Frontal cortex (tissue), 4 donors: ENCODE measurements at places on chromosomes 12 and 14.

GRCh38 chr14:20706657-20707355 lies 18.2 kb downstream of the ANG start:
- no peak for DNase-seq

DNA sequence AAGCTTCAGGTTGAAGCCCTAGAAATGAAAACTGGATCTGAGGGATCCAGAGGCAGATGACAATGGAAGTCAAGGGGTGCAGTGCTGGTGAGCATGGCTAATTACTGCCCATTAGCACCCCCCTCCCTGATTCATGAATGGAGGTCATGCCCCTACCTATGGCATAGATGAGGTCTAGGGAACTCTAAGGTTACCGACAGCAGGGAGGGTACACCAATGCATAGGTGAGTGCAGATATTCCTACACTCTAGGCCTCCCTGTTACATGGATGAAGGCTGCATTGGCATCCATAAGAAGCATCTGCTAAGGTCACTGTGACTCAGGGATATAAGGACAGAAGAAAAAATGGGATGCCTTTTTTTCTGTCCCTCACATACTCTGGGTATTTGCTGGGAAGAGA lies 147.3 kb downstream of the CCDC59 start:
- DNase-seq = no peak

DNA sequence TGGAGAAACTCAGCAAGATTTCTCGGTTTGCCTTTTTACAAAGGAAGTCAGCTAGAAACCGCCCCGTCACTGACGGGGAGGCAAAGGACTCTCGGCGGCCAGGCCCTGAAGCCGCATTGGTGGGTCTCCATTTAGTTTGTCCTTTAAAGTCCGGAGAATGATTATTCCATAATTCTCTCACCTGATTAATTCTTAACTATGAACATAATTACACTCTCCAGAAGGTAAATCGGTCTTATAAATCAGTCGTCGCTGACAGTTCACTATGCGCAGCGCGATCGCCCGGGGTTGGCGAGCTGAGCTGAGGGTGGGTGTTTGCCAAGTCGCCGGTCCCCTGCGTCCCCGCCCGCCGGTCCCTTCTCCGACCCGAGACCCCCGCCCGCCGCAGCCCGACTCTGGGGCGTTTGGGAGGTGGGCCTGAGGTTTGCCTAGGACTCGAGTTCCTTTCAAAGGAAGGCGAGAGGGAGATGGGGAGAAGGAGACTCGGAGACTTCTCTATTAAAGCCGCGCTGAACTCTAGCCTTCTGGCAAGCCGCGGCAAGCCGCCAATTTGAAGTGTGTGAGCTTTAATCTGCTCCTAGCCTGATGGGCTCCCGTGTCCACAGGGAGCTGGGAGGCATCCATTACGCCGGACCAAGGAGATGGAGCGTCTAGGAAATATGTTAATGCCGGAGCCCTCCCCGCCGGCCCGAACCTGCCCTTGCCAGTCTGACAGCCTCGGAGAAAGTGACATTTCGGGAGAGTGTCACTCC lies 392.9 kb downstream of the NOVA1 start:
- peak; percentile 22 for DNase-seq

- peak; percentile 59 for DNase-seq
These were observed 2.7 kb downstream of the CMTM5 start for GRCh38 chr14:23379366-23380196.

DNA sequence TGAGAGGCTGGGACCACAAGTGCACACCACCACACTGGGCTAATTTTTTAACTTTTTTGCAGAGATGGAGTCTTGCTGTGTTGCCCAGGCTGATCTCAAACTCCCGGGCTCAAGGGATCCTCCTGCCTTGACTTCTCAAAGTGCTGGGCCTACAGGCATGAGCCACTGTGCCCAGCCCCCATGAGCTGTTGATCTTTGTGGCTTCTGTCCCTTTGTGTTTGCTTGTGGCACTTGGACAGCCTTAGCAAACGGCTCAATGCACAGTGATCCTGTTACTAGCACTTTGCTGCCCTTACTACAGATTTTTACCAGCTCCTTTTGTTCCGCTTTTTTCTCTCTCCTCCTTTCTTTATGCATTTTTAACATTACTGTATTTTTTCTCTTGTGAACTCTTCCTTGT lies 25.3 kb upstream of the EVL start:
- DNase-seq = no peak

- DNase-seq = peak; percentile 52
These were observed 300.0 kb downstream of the AEBP2 start for GRCh38 chr12:19739195-19739776.

DNA sequence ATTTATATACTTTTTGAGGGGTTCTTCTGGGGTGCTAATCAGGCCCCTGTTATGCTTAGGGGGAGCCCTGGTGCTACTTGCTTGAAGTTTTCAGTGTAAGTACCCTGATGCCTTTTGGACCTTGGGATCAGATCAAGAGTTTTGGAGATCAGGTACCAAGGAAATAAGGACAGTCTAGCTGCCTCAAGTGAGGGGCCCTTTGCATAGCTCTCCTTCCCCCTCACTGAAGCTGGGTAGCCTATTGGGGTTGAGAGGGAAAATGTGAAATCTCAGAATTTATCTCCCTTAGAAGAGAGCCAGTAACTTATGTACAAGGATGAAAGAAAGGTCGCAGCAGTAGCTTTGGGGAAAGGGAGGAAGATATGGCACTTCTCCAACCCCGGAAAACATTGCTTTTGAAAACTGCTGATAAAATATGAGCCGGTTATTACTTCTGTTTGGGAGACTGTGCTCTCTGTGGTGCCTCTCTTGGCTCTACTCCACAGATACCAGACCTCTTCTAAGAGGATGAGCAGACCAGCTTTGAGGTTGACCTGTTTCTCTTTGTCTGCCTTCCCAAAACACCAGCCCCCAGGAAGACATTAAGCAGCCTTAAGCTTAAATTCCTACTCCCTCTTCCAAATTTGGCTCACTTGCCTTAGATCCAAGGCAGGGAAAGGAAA lies 8.8 kb upstream of the AMHR2 start:
- no peak for DNase-seq

DNA sequence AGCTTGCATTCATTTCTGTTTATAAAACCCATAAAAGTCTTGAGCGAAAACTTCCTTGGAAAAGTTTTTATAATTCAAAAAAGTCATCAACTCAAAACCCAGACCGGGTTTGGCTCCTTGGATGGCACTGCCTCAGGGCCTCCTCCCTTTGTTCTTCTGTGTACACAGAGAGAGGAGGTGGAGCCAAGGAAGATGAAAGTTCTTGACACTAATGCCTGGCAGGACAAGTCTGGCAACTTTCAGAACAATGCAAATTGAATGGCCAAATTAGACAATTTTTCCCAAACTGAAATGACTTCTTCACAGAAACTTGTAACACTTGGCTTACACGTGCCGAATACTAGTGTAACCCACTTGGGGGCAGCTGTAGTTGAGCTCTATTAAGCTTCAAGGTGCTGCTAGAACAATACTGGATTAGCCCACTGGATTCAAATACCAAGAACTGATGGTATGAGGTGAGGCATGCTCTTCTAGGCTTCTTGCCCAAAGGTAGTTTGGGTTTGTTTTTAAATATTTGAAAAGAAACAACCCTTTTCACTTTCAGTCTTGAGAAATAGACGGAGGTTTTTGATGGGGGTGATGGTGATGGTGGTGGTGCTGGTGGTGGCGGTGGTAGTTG lies 86.6 kb upstream of the FRMD6 start:
- DNase-seq = no peak

GRCh38 chr12:130971925-130972585 lies 18.3 kb downstream of the ADGRD1 start:
- no peak for DNase-seq

DNA sequence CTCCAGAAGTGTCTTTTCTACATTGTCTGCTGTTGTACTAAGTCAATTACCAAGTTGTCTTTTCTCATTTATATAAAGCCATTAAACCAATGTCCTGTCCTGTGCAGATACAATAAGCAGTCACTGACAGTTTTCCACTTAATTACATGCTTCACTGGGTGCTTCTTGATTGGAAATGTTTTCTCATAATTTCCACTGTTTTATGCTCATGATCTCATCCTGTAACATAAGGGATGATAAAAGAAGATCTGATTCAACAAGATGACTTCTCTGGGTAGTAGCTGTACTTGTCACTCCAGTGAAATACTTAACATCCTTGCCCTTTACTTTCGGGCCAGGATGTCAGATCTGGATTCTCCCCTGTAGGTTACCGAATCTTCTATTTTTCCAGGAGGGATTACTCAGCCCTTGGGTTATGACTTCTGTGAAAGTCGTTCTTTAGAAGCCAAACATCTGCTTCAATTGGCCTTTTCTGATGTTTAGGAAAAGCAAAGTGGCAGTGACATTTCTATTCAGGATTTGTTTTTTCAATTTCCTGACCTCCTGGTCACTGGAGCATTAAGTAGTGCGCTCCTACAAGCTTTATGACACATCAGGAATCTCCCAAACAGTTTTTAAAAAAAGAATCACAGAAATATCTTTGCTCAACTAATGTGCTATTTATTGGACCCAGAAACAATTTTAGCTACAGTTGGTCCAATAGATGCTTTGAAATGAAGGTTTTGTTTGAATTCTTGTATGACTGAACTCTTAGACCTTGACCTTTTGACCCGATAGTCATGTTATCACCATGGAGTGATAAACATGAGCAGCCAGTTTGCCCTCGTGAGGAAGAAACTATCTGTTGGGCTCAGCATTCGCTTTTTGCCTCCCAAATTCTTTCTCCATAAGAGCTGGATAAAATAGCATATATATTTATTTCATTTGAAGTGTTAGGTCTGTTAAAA lies 234.5 kb upstream of the SSTR1 start:
- DNase-seq = no peak

GRCh38 chr14:94423453-94424056 lies 29.0 kb downstream of the SERPINA11 start:
- no peak for DNase-seq

- no peak for DNase-seq
These were observed 6.2 kb upstream of the SLC7A7 start for GRCh38 chr14:22821193-22822015.

DNA sequence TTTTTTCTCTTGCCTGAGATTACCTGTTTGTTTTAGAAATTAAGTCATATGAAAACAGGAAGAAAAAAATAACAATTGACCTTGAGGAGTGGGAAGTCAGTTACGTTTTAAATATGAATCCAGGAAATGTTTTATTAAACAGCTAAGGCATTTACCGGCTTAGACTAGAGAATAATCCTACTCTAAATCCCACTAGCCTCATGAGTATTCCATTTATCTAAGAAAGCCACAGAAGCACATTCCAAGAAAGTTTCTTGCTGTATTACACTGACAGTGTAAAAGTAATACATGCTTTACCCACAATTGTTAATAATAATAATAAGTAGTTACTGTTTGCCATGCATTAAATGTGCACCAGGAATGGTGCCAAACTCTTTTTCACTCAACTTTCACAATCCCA lies 90.9 kb downstream of the BMP4 start:
- DNase-seq = no peak

- no peak for DNase-seq
These were observed 5.5 kb upstream of the PAX9 start for GRCh38 chr14:36655963-36656686.

DNA sequence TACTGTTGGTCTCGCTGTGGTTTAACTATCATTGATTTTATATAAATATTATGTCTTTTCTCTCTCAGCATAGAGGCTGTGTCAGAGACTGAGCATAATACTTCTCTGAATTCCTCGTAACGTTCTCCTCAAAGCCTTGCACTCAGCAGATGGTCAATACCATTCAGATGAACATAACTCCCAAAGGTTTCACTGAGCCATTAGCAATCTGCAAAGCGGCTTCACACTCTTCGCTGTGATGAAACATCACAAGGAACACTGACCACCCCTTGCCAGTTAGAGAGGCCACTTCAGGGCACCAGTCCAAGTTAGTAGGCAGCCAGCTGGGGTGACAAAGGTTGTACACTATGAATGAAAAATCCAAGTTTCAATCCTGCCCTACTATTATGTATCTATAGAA lies 30.1 kb upstream of the STON2 start:
- no peak for DNase-seq

DNA sequence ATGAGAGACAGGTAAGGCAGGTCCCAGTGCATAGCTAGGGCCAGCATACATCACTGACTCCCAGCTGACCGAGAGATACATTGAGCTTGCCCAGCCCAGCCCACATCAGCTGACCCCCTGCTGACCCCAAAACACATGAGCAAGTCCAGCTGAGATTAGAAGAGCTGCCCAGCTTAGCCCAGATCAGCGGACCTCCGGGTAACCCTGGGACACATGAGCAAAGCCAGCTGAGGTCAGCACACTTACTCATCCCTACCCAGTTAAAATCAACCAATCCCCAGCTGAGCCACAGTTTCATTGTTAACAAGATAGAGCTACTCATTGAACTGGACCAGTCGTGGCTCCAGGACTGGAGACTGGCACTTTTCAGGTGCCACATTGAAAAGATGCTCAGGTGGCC lies 21.8 kb upstream of the FBXO34 start:
- DNase-seq = no peak
